SIG-M5 (cell line): ENCODE measurements at places on chromosomes 12 and 14.

- DNase-seq = no peak
Measured at GRCh38 chr14:76984787-76985375, 43.6 kb downstream of the IRF2BPL start.

DNA sequence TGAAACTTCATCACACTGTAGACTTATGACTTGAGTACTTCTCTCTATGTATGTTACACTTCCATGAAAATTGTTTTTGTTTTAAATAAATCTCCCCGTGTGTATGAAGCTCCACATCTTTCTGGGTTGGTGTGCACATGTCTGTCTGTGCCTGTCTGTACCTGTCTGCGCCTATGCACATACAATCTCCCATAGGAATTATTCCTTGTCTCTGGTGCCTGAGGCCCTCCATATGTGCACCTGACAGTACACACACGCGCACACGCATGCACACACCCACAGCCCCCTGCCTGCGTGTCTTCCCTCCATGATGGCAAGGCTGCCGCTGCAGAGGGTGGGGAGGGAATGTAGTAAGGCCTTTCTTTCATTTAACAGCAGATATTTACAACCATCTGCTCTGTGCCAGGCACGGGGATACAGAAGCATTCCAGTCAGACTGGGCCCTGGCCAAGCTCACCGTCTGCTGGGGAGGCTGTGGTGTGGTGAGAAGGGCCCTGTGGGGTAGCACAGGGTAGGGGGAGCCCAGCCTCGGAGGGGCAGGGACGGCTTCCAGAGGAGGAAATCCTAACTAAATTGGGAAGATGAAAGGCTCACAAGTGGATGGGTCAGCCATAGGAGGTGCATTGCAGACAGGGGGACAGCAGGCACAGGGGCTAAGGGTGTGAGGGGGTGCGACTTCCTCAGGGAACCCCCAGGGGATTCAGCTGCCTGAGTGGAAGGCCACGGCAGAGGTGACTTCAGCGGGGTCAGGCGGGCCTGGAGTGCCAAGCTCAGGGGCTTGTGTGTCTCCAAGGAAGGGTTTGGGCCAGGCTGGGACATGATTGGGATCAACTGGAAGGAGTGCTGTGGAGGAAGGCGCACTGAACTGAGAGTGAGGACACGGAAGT, 26.1 kb downstream of the KRT8 start:
- no peak for DNase-seq

GRCh38 chr12:108394196-108394595, 55.1 kb upstream of the CMKLR1 start:
- no peak for DNase-seq

DNA sequence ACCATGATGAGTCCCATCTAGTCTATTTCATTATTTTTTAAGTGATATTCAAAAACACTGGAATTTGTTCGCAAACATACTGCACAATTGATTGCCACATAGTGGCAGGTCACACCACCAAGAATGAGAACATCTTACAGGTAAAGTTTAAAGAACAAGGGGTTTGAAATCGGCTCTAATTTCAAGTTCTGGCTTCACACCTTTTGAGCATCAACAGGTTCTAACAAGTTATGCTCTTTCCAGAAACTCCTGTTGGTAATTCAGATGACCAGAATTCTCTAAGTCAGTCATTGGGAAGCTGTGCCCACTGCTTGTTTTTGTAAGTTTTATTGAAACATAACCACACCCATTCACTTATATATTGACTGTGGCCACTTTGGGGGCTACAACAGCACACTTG, 336.3 kb downstream of the FUT8 start:
- DNase-seq = no peak

- no peak for DNase-seq
Measured at GRCh38 chr12:114274131-114274530, 131.8 kb downstream of the TBX5 start.

DNA sequence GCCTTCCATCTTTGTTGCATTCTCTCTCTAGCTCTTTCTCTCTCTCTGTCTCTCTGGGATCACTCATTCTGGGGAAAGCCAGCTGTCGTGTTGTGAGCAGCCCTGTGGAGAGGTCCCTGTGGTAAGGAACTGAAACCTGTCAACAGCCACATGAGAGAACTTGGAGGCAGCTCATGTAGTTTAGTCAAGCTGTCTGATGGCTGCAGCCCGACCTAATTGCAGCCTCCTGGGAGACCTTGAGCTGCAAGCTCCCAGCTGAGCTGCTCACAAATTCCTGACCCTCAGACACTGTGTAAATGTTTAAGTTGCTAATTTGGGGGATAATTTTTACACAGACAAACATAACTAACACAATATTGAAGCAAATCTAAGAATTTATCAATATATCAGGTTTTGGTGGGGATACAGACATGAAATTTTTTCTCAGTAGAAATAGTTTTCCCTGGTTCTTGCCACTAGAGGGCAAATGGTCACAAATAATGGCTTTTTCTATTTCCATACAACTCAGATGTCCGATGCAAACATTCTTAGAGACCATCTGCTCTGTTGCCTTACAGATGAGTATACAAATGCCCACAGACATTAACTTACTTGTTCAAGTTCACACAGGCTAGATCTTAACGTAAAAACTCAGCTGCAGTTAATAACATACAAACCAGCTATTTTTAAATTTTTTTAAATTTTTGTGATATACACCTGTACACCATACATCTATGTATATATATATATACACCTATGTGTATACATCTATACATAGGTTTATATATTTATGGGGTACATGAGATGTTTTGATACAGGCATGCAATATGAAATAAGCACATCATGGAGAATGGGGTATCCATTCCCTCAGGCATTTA, 15.5 kb upstream of the KRR1 start:
- DNase-seq = peak; percentile 10

DNA sequence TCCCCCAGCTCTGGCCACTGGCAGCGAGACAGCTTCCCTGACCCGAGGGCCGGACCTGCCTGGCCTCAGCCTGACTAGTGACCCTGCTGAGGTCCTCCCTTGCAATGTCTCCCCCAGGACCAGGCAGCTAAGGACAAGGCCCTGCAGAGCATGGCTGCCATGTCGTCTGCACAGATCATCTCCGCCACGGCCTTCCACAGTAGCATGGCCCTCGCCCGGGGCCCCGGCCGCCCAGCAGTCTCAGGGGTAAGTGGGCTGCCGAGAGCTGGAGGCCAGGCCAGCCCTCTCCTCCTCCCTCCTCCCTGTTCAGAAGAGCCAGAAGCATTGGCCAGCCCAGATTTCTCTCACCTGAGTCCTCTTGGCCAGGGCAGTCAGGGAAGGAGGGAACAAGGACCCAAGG, 58.1 kb downstream of the TEAD4 start:
- no peak for DNase-seq

DNA sequence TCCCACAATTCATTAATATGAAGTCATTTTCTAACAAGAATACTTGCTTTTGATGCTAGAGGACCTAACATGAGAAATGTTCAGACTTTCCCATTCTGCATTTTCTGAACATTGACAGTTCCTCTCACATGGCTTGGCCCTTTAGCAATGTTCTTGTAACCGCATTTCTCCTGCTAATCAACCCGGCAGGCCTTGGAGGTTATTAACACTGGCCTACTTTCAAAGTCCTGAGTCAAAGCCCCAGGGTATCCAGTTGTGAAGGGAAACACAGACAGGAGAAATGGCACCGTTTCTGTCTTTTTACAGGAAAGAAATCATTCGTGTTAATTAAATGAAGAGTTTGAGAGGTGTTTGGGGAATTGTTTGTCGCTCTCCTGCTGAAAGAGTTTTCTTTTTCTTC, 446.5 kb upstream of the MIS18BP1 start:
- DNase-seq = no peak

- DNase-seq = no peak
Measured at GRCh38 chr14:105537580-105538474, 11.4 kb downstream of the TMEM121 start.

DNA sequence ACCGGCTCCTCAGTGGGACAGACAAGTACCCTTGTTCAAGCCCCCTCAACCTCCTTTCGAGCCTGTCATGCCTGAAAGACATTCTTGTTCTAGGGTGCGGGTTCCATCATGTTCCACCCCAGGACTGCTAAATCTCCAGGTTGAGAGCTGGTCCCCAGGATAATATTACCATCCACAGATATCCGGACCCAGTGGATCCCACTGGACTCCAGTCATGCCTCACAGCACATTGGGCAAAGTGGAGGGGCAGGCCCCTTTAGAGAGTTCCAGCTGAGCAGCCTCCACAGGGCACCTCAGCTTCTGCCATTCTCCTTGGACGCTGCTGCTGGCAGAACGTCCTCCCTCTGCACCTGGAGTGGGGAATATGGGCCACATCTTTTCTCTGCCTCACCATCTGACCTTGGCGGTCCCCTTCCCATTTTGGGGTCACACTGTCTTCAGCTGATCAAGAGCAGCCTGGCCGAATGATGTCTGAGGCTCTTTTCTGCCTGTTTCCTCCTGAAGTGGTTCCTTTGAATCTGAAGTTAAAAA, 137.4 kb downstream of the BCL11B start:
- DNase-seq = no peak

GRCh38 chr12:108797677-108798076, 59.7 kb downstream of the SSH1 start:
- DNase-seq = no peak

- no peak for DNase-seq
Measured at GRCh38 chr12:105554223-105554678, 223.8 kb downstream of the C12orf75 start.

- no peak for DNase-seq
Measured at GRCh38 chr12:70185301-70185700, 57.9 kb upstream of the CNOT2 start.

DNA sequence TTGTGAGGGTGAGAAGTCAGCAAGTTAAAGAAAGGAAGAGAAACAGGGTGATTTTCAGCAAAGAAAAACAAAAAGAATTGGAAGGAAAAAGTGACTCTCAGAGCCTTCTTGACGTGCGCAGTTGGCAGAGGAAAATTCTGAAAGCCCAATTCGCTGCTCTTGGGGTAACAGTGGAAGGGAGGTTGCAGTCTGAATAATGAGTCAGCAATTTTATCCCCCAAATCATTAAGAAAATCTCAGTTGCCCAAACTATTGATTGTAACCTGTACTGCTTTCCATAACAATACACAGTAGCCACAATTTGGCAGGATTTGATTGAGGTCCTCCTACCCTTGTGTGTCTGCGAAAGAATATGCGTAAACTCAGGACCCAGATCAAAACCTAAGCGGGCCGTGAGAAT, 309.1 kb downstream of the EMP1 start:
- no peak for DNase-seq

GRCh38 chr14:35180179-35180578, 57.8 kb downstream of the PRORP start:
- no peak for DNase-seq

GRCh38 chr14:69090187-69090789, 62.6 kb downstream of the DCAF5 start:
- DNase-seq = no peak

GRCh38 chr14:104687601-104688504, 1.6 kb upstream of the INF2 start:
- DNase-seq = no peak

GRCh38 chr14:61231810-61232209, 49.3 kb downstream of the TMEM30B start:
- no peak for DNase-seq

DNA sequence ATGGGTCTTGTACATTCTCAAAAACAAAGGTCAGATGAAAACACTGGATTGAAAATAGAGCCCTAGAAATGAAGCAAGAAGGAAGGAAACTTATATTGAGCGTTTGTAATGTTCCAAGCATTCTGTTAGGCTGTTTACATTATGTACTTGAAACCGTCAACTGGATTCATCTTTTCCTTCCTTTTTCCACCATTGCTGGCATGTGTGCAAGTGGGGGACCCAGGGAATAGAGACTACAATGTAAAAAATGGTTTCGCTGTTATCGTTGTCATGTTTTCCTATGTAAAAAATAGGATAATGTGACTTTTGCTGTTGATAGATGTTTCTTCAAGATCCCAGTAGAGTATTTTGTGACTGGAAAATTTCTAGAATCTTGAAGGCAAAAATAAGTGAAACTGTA, 913.2 kb downstream of the NRXN3 start:
- DNase-seq = no peak

DNA sequence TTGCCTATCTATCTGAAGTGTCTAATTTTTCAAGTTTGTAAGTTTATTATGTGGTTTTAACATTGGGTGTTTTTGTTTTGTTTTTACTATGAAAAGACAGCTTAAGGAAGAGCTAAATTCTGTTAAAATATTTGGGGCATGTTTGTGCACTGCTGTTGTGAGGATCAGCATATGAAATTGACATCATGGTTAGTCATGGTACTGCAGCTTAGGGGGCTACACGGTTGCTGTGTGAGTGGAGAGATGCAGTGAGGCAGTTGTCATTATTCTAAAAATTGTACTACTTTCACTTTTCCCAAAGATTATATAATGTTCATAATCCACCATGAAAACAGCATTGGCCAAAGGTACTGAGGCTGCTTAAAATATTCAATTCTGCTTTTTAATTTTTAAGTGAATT, 49.0 kb downstream of the ZC3H14 start:
- DNase-seq = no peak

DNA sequence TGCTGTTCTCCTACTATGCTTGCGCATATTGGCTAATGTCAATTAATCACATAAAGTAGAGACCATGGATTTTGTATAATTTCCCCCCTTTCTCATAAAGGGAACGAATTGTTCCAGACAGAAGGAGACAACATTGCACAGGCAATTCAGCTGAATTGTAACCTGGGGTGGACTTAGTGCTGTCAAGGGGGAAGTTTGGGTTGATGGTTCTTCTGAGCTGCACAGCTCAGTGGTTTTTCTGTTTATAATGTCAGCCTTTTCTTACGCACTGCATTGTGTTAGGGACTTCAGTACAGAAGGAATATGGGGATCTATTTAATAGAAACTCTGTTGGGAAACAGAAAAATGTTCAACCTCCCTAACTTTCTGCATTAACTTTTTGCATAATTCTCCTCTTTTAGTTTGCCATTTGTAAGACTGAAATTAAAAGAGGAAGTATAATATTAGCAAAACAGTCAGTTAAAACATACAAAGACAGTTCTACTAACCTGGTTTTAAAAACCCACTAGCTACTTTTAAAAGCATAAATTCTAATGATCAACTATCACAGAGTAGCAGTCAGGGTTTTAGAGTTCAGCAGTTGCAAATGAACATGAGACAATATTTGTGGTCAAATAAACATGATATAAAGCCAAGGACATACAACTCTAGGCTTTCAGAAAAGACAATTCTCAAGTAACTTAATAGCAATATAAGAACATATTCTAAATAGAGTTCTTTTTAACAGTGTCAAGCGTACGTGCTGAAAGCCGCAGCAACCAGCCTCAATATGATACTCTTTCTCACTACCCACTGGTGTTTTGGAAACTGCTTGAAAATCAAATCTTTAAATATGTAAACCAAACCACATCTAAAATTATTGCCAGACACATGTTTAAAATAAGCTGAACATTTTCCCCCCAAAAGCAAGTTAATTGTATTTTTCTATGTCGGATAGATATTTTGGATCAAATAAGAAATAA, 393.0 kb downstream of the FSCB start:
- no peak for DNase-seq
